ENCODE measurements at places on chromosomes 6 and 20. TPM values are rescaled to one million over a fixed set of nuclear protein-coding genes. Genes with fewer than 3 reads are reported as not detected.

BPIFB2 gene
- total RNA-seq, result not detected

AHI1 gene
- total RNA-seq, result 13.9 TPM

SYNGAP1 gene
- total RNA-seq, result 4.4 TPM

FGD2 gene
- 1.7 TPM for total RNA-seq

NRN1 gene
- 12.5 TPM for total RNA-seq

SPATS1 gene
- total RNA-seq, result not detected

RAB44 gene
- total RNA-seq, result 0.07 TPM

GRCh38 chr6:2237001-2237400 lies 8.4 kb downstream of the GMDS start:
- no peak overlapping the region for H3K4me3 ChIP-seq
- H3K27me3 ChIP-seq, result no peaks in the 10 kb centered on the region
- no peaks in the 10 kb centered on the region for H3K4me1 ChIP-seq
- DNase-seq, result no peak
- H3K27ac ChIP-seq, result no peak overlapping the region

DNA sequence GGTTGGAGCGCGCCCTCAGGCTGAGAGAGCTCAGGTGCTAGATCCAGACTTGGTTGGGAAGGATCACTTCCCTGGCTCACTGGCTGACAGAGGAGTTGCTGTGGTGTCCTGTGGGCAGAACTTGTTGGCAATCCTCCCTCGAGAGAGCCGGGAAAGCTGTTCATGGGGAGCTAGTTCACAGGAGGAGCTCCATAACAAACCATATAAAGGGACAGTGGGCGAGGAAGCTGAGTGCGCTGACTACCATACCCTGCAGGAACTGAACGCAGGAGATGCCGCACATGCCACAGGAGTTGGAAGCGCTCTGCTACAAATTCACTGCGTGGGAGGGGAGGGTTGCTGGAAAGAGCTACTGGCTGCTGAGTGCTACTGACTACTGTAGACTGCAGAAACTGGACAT lies 243.2 kb downstream of the OGFRL1 start:
- no peak for DNase-seq
- no peak overlapping the region for H3K27ac ChIP-seq
- H3K36me3 ChIP-seq, result no peaks in the 10 kb centered on the region

DNA sequence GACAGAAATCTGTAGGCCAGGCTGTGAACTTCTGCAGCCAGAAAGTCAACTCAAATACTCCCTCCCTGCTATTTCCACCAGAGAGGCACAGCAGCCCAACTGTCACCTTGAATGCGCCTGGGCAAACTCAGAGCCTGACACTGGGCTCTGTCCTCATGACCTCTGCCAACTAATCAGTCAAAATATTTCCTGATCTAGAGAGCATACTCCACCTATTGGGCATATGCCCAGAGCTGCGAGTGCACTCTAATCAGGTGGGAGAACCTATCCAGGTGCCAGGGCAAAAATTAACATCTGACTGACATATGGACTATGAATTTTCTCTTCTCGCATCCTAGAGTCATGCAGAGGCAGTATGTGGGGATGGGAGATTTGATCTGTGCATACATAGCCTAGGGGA lies 406.3 kb upstream of the RUNX2 start:
- H3K4me1 ChIP-seq, result peaks cover 7% of the 10 kb centered on the region
- no peaks in the 10 kb centered on the region for H3K27me3 ChIP-seq
- H3K36me3 ChIP-seq, result no peaks in the 10 kb centered on the region
- peak overlapping the region; percentile 5 for H3K27ac ChIP-seq

DNA sequence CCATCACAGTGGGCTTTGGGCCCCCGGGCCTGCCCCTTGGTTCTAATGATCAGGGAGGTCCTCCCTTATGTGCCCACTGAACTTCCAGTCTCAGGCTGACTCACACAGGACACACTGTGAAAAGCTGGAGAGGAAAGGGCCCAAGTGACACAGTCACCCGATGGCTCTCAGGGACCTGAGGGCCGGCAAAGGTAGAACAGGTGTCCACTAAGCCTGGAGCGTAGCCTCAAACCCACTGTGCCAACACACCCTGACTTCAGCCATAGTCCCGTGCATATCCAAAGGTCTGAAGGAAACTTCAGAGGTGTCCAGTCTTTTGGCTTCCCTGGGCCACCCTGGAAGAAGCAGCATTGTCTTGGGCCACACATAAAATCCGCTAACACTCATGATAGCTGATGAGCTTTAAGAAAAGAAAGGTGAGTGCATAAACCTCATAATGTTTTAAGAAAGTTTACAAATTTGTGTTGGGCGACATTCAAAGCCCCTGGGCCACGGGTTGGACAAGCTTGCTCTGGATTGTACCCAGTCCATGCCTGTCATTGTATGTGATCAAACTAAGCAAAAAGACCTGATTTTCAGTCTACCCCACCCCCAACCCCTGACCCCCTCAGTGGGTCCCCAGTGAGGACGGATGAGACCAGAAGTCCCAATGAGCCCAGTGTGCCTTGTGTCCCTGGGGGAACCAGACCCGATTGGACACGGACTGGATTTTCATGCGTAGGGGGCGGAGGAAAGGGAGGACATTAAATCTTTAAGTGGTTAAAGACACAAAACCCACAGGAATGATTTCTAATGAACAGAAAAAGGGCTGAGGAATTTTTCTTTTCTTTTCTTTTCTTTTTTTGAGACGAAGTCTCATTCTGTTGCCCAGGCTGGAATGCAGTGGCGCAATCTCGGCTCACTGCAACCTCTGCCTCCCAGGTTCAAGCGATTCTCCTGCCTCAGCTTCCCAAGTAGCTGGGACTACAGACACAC lies 6.1 kb downstream of the RAMACL start:
- H3K27ac ChIP-seq, result no peak overlapping the region
- H3K4me1 ChIP-seq, result peaks cover 6% of the 10 kb centered on the region
- DNase-seq, result no peak
- H3K36me3 ChIP-seq, result no peaks in the 10 kb centered on the region

- no peak overlapping the region for H3K4me3 ChIP-seq
- no peak overlapping the region for H3K27ac ChIP-seq
- H3K27me3 ChIP-seq, result no peaks in the 10 kb centered on the region
- no peak for DNase-seq
- no peaks in the 10 kb centered on the region for H3K4me1 ChIP-seq
Observed at GRCh38 chr6:80163754-80164187, 57.3 kb downstream of the BCKDHB start.

GRCh38 chr6:160138839-160139419 lies 17.3 kb downstream of the SLC22A1 start:
- no peak for DNase-seq
- H3K36me3 ChIP-seq, result no peaks in the 10 kb centered on the region
- no peak overlapping the region for H3K4me3 ChIP-seq
- no peak overlapping the region for H3K27ac ChIP-seq
- no peaks in the 10 kb centered on the region for H3K27me3 ChIP-seq

- H3K27me3 ChIP-seq, result peaks cover 55% of the 10 kb centered on the region
- peaks cover 5% of the 10 kb centered on the region for H3K4me1 ChIP-seq
- H3K4me3 ChIP-seq, result peak overlapping the region; percentile 44
- DNase-seq, result no peak
Observed at GRCh38 chr20:61252601-61253263, 671 bp downstream of the CDH4 start.

DNA sequence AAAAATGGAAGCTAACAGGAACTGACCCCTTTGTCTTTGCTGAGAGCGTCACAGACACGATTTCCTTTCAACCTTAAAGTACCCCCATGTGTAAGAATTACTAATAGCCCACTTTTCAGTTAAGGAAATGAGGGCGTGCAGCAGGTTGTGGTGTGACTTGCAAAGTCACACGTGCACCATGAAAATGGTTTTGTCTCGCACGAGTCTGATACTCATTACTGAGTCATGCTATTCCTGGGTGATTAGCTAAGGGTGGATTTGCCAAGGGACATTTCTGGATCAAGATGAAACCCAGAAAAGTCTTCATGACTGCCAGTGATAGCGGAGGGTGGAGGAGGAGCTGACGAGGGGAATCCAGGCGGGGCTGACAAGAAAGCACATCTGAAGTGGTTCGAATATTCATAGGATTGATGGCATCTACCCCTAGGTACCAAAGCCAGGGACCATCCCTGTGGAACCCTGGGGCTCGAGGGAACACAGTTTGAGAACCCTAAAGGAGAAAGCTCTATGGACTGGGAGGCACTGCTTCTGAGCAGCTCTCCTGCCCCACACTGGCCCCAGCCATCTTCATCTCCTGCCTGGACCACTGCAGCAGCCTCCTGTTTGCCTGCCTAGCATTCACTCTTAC lies 12.1 kb upstream of the NFATC2 start:
- no peak for DNase-seq
- no peaks in the 10 kb centered on the region for H3K36me3 ChIP-seq
- H3K27ac ChIP-seq, result no peak overlapping the region
- no peaks in the 10 kb centered on the region for H3K4me1 ChIP-seq

DNA sequence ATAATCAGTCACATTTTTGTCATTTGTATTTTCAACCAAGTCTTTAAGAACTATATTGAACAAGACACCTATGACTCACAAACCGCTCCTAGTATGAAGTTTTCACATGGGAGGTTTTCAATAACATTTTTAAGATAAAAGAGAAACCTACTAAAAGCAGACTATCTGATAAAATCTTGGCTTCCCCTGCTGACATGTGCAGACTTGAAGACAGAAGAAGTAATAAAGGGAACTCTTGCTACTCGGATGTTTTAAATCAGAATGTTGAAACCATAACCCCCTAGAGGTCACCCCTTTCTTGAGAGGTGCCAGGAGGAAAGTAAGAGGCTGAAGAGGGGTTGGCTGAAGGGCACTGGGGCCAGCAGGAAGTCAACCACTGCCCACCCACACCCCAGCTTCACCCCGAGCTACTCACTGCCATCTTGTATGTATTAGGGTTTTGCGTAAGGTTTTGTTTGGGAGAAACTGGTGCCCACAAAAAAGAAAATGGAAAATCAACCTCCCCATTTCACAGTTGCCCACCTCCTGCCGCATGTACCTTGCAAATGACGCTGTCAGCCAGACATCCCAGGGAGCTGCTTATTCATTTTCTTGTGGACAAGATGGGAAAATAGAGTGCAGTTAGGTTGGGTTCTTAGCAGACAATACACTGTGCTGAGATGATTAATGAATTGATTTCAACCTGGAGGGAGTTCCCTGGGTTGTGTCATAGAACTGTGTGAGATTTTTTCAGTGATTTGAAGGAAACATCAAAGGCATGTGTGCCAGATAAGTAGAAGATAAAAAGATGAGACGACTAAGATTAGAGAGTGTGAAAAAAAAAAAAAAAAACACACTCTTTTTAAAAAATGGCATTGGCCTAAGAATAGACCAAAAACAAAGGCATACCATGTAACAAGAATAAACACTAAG lies 83.2 kb upstream of the TAB2 start:
- H3K4me1 ChIP-seq, result no peaks in the 10 kb centered on the region
- H3K4me3 ChIP-seq, result no peak overlapping the region
- no peaks in the 10 kb centered on the region for H3K36me3 ChIP-seq
- DNase-seq, result no peak

DNA sequence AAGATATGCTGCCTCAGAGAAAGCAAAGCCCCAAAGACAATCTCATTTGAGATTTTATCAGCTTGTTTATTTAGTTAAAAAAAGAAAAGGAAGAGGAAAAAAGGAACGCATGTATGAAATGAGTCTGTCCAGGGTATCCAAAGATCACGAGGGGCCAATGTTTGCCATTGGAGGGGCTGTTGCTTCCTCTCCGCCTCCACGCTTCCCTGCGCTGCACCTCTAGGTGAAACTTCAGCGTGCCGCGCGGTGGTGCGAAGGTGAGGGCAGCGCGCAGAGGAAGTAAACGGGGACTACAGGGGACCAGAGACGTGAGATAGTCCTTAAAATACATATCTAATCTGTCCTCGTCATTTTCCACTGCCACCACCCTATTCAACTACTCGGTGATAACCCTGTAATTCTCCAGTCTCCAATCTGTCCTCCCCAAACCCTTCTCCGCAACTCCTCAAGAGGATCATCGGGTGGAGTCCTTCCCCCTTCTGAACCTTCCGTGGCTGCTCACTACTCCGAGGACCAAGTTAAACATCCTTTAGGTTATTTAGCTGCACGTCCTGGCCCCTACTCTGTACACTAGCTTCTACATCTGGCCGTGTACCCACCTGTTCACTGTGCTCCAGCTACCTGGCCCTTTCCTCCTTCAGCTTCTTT lies 1.1 kb upstream of the DCBLD1 start:
- no peaks in the 10 kb centered on the region for H3K36me3 ChIP-seq
- peaks cover 18% of the 10 kb centered on the region for H3K4me1 ChIP-seq
- DNase-seq, result no peak
- peak overlapping the region; percentile 68 for H3K27ac ChIP-seq
- H3K27me3 ChIP-seq, result no peaks in the 10 kb centered on the region
- peak overlapping the region; percentile 88 for H3K4me3 ChIP-seq

- H3K27ac ChIP-seq, result peak overlapping the region; percentile 31
- no peaks in the 10 kb centered on the region for H3K27me3 ChIP-seq
- no peaks in the 10 kb centered on the region for H3K36me3 ChIP-seq
Observed at GRCh38 chr6:75613056-75613501, 11.4 kb downstream of the SENP6 start.

DNA sequence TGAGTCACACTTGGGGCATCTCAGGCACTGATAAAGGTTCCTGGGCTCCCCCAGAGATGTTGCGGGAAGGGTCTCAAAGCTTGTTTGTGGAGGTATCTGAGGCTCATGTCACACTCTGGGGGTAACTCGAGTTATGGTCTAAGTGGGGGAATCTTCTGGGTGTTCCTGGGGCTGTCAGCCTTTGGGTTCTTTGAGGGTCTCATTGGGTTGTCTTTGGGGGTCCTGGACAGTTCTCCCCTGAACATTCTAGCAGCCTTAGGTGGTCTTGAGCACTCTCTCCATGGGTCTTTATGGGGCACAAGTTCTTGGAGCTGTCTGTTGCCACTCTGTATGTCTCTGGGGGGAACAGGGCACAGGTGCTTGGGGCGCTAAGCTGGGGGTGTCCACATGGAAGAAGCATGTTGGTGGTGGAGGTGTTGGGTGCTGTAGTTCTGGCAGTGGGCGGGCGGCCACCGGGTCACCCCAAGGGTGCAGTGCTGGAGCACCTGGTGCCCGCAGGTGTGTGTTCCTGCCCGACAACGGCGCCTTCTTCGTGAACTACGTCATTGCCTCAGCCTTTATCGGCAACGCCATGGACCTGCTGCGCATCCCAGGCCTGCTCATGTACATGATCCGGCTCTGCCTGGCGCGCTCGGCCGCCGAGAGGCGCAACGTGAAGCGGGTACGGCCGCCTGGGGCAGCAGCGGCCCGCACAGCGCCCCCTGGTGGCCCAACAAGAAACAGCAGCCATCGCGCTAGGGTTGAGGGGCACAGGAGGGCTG lies 7.1 kb upstream of the CAPN11 start:
- DNase-seq, result peak; percentile 89
- H3K36me3 ChIP-seq, result peaks cover 51% of the 10 kb centered on the region
- H3K4me3 ChIP-seq, result no peak overlapping the region
- no peaks in the 10 kb centered on the region for H3K27me3 ChIP-seq
- H3K4me1 ChIP-seq, result peaks cover 6% of the 10 kb centered on the region

Measured in heart left ventricle (tissue), 16 donors.